Activated B cell treated with CpG ODN at 0.5 μM for 24 hours (primary cell): ENCODE measurements at places on chromosomes 12 and 14.

DNA sequence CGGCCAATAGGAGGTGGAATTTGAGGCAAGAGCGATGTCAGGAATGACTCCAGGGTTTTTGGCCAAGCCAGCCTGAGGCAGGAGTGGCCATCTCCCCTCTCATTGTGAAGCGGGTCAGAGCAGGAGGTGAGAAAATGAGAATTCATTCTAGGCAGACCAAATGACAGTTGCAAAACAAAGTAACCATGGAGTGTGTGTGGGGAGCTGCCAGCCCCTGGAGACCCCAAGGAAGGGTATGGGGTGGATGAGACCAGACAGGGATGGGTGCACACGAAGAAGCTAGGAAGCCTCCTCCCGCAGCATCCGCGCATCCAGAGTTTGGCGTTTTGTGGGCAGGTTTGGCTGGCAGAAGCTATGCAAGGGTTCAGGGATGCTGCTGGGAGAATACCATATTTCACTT lies 38.8 kb downstream of the FZD10 start:
- no peak for DNase-seq

DNA sequence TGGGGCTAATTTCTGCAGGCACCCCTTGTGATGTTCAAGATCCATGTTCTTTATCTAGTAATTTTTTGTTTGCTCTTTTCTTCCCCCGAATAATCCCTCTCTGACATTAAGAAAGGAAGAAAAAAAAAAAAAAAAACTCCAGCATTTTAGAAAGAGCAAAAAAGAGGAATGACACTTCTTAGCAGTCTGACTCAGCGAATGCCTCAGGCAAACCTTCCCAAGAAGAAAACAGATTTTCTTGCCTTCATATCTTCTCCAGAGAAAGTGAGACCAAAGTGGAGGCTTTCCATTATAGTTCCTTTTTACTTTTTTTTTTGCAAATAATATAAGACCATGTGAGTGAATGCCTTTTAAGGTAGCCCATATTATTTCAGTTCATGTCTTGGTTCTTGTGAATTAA lies 479.0 kb upstream of the SYT1 start:
- DNase-seq: no peak

- no peak for DNase-seq
Measured at GRCh38 chr12:107277855-107278254, 184.5 kb upstream of the CRY1 start.

GRCh38 chr14:54798465-54799124 lies 104.0 kb downstream of the GCH1 start:
- no peak for DNase-seq
